Left renal pelvis (tissue), 4 donors: ENCODE measurements at places on chromosomes 3 and 15. TPM values are rescaled to one million over a fixed set of nuclear protein-coding genes. Genes with fewer than 3 reads are reported as not detected.

- no peak for DNase-seq
These were observed 118.9 kb downstream of the DPH6 start for GRCh38 chr15:35427091-35427490.

DNA sequence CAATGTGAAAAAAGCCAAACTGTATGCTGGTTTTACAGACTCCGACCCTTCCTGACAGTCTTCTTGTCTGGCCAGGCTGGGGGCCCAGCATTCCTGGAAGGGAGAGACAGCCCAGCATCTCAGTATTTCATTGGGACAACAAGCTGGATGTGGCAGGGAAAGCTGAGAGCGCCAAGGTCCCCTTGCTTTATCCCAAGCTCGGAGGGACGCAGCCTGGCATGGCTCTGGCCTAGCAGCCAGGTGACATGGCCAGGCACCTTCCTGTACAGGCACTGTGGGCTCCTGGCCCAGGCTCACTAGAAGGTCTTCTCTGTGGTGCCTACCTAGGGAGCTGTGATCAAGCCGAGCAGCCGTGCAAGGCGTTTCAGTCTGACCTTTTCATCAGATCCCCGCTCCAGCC is 33.0 kb downstream of the UMPS start:
- no peak for DNase-seq

- no peak for DNase-seq
These were observed 44.4 kb downstream of the PCOLCE2 start for GRCh38 chr3:142844339-142844977.

DNA sequence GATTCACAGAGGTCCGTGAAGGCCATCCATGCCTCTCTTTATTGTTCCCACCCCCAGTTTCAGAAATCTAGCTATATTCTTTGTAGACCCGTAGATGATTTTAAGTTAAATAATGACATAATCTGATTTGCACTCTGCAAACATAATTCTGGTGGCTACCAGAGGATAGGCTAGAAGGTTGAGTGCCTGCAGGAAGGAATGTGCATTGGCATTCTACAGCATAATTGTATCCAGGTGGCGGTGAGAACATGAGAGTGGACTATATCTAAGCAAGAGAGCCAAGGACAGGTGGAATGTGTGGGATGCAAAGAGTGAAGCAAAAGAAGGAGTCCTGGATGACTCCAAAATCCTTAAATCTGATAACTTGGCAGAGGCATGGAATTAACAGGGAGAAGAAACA is 298.5 kb upstream of the MME start:
- no peak for DNase-seq

- no peak for DNase-seq
These were observed 63.8 kb downstream of the MRPL46 start for GRCh38 chr15:88403351-88403791.

GRCh38 chr3:34364335-34364734 is 565.9 kb downstream of the PDCD6IP start:
- DNase-seq, result no peak

Gene EIF2B5
- 57.9 TPM for polyA plus RNA-seq

DNA sequence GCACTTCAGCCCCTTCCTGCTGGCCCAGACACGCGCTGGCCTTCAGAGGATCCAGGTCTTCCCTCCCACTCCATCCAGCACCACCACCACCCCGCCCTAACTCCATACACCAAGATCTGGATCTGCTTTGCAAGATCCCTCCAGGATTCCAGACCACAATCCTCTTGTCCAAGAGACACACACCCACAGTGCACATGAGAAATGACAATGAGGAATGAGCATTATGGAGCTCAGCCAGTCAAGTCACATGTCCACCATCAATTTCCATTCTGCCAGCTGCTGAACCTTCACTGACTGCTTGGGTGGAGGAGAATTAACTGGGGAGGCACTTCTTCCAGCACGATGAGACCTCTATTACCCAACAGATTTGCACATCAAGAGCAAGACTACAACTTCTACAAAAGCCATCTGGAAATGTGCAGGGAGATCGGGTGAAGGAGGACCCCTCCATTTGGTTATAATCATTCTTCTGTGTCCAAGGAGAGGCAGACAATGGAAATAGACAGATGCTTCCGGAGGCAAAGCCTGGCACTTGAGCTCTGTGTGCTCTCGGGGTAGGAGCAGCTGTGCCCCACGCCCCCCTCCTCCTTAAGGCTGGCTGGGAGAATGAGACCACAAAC is 12.3 kb upstream of the SPATA12 start:
- no peak for DNase-seq

DNA sequence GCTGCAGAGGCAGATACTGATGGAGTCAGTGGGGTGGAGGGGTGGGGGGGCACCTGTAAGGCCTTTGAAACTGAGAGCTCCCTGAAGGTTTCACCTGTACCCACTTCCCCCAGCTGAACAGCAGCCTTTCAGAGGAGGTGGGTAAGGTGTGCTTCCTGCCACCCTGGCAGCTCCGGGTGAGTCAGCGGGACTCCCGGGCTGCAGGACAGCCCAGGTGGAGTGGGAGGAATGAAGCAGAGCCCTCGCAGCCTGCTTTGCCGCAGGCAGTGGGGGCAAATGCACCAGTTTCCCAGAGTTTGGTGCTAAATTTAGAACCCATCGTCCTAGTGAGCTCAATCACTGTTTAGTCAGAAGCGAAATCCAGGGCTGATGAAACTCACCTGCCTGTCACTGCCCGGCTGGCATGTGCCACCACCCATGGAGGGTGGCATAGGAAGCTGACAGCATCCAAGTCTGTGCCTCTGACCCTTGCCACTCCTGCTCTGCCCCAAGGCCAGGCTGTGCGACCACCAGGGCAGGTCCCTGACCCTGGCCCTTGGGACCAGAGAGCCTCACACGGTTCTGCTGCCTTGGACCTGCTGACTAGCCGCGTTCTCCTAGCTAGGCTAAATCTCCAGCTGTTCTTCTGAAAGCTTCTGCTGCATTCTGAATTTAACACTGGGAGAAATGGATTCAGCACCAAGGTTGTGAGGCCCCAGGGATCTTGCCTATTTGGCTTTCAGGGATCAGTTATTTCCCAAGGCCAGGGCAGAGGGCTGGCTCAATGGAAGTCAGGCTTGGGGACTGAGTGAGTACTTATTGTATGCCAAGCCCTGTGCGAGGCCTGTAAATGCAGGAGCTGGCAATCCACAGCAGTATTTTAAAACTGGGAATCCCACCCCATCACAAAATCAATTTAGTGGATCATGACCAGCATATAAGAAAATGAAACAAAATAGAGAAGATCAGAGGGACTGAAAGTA is 67.3 kb upstream of the RASGRF1 start:
- DNase-seq, result no peak

- no peak for DNase-seq
These were observed 4.8 kb downstream of the GCNT3 start for GRCh38 chr15:59616379-59616778.

Gene ZNF80
- polyA plus RNA-seq, result not detected
